ENCODE measurements at places on chromosomes 2 and 18.

- no peak for DNase-seq
Measured at GRCh38 chr18:32422978-32423740, 47.5 kb downstream of the GAREM1 start.

- no peak for DNase-seq
Measured at GRCh38 chr2:177466337-177467195, 74.0 kb downstream of the AGPS start.

GRCh38 chr2:109254174-109254904, 125.3 kb downstream of the SH3RF3 start:
- DNase-seq: no peak

DNA sequence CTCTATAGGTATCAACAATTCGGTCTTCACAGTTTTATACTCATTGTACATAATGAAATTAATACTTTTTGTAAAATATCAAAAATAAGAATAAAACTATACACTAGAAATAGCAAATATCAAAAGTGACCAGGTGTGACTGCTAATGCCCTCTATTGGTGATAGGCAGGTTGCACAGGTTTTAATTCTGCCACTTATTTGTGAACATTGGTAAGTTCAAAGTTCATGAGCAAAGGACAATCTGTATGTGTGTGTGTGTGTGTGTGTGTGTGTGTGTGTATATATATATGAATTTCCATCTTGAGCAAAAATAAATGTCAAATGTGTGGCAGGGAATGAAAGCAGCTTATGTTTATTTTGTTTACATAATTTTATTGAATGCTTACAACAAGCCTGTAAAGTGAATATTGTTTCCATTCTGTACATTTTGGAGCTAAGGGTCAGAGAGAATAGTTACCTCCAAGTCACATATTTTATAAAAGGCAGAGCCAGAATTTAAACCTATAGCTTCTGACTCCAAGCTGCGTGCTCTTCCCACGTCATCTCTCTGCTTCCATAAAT, 537.4 kb downstream of the CPS1 start:
- peak; percentile 19 for DNase-seq

DNA sequence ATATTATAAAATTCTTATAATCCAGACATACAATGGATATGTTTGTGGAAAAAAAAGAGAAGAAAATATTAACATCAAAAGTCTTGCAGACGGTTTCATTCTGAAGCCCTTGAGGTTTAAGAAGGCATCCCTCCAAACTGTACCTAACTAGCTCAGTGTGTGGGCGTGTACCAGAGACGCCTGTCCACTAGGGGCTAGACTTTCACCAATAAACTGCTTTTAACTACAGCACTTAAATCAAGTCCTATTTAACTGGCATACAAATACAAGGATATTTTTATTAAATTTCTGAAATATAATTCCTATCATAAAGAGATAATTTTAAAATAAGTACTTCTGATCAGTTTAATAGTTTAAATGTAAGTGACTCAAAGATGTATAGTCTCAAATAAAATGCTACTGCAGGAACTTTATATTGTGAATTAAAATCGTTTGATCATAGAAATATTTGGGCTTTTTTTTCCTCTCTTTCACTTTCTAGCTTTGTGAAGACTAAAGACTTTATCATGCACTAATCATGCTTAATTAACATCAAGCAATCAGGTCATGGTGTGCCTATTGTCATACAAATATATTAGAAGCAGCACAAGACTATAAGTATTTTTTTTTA, 437.7 kb downstream of the SATB2 start:
- DNase-seq: peak; percentile 21

Data from RWPE1 (cell line).